CD4-positive, alpha-beta T cell treated with Interleukin-12 subunit alpha and Interleukin-12 subunit beta, for 1 hour (primary cell): ENCODE measurements at places on chromosomes 13 and 19.

- DNase-seq, result no peak
Observed at GRCh38 chr13:38013676-38014075, 144.1 kb upstream of the TRPC4 start.

DNA sequence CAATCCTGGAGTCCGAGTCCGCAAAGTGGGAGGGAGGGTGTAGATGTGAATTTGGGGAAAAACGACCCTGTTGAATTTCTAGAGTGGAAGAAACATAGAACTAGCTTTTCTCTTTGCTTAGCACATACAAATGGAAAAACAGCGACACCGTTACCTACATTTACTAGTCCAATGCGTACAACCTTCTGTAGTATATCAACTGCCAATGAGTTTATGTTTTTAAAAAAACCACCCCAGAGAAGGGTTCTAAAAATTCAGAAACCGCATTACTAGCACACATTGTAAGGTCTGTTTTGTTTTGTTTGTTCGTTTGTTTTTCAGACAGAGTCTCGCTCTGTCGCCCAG, 332 bp upstream of the SUPT20H start:
- no peak for DNase-seq

DNA sequence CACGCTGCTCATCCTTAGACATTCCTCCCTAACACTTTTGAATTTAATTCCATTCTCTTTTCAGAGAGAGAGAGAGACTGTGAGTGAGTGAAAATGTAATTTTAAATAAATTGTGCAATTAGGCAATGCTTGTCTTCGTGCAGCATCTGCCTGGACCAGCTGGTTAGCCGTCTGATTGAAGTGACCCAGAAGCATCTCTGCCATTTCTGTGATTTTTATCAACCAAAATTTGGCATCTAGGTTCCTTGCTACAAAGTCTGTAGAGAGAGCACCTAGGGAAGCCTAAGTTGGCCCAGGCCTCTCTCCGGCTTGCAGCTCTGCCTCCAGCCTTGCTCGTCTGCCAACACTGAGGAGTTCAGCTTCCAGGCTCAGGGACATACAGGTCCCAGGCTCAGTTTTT, 138.6 kb upstream of the GPR12 start:
- no peak for DNase-seq

- no peak for DNase-seq
Observed at GRCh38 chr19:47465957-47466356, 5.7 kb downstream of the SLC8A2 start.

DNA sequence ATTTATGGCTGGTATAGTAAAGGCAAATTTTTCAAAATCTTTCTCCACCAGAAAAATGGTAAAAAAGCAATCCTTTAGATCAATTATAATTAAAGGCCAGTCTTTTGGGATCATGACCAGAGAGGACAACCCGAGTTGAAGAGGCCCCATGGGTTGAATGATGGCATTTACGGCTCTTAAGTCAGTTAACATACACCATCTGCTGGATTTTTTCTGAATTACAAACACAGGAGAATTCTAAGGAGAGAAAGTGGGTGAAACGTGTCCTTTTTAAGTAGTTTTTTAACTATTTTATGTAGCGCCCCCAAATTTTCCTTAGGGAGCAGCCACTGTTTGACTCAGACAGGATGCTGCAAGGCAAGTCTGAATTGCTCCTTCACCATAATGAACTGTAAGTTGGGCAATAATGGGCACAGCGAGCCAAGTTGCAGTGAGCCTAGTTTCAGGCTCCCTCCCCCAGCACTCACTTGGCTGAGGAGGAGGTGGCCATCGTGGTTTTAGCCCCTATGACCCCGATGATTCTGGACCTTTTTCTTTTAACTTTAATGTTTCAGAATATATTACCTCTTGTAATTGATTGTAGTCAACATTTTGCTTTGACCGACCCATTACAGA, 13.6 kb upstream of the ZNF611 start:
- peak; percentile 50 for DNase-seq

DNA sequence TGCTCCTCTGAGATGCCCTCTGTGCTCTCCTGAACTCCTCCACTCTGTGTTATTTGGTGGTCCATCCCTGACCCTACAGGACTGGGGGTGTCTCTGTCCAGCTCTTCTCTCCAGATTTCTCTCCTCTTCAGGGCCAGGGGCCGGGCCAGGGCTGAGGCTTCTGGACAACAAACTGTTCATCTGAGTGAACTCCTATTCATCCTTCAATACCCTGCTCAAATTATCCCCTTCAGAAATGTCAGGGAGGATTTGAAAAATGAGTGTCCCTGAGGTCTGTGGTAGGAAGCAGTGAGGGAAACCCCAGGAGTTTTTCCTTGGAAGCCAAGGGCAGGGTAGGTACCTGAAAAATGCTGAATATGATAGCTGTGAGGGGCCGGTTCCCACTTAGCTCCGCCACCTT, 7.6 kb downstream of the PDE4C start:
- no peak for DNase-seq

DNA sequence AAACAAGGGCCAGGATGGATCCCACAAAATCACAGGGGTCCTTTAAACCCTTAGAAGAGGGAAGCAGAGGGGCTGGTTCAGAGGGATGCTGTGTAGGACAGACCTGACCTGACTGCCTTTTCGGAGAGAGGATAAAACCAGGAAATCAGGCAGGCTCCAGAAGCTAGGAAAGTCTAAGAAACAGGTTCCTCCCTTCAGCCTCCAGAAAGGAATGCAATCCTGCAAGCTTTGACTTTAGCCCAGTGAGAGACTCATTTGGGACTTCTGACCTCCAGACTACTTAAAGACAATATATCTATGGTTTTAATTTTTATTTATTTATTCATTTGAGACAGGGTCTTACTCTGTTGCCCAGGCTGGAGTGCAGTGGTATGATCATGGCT, 5.3 kb downstream of the RAB20 start:
- no peak for DNase-seq

DNA sequence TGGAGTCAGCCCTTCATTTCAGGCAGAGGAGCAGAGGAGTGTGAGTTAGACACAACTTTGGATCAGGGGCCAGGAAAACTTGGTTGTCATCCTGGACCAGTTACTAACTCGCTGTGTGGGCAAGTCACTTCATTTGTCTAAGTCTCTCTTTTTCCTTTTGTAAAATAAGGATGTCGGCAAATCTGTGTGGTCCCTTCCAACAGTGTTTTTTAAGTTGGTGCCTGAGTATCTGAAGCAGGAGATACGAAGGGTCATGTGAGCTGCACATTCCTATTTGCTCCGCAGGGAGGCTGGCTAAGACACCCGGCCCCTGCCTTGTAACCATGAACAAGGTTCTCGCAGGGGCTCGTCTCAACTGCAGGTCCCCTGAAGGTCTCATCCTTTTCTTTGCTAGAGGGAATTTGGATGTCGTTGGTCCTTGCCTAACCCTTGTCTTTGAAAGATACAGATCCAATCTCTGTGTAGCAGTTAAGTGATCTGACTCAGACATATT, 64.3 kb downstream of the LRCH1 start:
- no peak for DNase-seq

DNA sequence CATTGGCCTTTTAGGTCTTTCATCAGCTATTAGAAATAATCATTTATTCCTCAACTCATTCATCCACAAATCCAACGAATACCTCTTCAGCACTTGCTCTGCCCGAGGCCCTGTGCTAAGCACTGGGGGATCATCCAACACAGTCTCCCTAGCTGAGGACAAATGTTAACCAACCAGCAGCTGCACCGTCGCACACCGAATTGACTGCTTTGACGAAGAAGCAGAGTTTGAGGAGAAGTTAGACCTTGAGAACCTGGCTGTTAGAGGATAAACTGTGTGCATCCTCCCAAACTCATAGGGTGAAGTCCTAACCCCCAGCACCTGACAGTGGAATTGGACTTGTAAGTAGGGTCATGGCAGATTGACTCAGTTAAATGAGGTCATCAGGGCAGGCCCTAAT, 170.9 kb downstream of the USP12 start:
- no peak for DNase-seq

- DNase-seq, result no peak
Observed at GRCh38 chr13:88704600-88705275, 1033.6 kb downstream of the SLITRK5 start.

GRCh38 chr13:73833325-73834070, 300.7 kb downstream of the KLF12 start:
- DNase-seq, result no peak

- no peak for DNase-seq
Observed at GRCh38 chr13:106391681-106392080, 143.8 kb downstream of the EFNB2 start.

- DNase-seq, result no peak
Observed at GRCh38 chr13:110388108-110388943, 81.2 kb downstream of the COL4A2 start.

GRCh38 chr13:45519493-45519892, 54.8 kb downstream of the COG3 start:
- no peak for DNase-seq

DNA sequence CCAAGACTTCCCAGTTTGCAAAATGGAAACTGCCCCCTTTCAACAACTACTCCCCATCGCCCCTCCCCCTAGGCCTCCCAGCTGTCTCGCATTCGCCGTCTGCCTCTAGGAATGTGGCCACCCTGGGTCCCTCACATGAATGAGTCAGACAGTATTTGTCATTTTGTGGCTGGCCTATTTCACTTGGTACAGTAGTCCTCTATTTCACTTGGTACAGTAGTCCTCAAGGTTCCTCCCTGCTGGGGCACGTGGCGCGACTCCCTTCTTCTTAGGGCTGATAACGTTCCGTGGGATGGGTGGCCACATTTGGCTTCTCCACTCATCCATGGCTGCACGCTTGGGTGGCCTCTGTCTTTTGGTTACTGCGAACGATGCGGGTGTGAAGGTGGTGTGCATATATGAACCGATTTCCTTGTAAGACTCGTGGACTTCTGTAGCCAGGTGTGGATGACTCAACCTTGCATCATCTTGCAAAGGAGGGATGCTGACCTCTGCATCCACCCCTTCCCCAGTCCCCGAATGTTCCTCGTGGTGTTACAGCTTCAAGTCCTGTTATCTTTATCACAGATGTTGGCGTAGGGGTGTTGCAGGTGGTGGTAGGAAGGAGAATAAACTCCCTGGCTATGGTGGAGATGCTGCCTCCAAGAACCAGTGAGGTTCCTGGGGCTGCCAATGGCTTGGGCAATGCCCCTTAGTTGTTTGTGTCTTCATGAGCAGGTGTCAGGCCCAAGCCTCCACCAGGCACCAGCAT, 112.1 kb upstream of the SOX1 start:
- DNase-seq, result no peak

DNA sequence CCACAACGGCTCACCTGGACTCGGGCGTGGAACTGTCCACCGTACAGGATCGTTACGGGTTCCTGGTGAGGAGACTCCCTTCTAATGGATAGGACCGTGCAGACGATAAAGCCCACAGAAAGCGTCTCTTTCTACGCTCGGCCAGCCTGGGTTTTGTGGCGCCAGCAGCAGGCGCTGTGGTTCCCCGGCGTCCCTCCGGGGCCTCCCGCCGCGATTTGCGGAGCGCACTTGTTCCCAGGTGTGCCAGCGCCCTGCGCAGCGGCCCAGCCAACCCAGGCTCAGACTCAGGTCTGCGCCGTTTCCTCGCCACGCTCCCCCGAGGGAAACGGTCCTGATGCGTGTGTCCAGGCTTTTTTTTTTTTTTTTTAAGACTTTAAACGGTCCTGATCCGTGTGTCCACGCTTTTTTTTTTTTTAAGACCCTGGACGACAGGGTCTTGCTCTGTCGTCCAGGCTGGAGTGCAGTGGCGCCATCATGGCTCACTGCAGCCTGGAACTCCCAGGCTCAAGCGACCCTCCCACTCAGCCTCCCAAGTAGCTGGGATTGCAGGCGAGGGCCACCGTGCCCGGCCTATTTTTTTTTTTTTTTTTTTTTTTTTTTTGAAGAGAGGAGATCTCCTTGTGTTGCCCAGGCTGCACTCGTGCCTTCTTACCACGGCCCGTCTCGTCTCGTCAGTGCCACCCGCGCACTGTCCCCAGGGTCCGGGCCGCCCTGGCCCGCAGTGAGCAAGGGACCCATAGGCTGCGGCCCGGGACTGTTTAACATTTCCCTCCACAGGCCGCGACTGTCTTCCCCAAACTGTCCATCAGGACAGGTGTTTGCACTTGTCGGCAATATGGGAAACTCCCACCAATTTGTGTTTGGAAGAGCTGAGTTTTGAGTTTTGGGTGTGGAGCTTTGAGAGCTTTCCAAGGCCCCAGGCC, 23.8 kb downstream of the GJA3 start:
- DNase-seq, result peak; percentile 37

DNA sequence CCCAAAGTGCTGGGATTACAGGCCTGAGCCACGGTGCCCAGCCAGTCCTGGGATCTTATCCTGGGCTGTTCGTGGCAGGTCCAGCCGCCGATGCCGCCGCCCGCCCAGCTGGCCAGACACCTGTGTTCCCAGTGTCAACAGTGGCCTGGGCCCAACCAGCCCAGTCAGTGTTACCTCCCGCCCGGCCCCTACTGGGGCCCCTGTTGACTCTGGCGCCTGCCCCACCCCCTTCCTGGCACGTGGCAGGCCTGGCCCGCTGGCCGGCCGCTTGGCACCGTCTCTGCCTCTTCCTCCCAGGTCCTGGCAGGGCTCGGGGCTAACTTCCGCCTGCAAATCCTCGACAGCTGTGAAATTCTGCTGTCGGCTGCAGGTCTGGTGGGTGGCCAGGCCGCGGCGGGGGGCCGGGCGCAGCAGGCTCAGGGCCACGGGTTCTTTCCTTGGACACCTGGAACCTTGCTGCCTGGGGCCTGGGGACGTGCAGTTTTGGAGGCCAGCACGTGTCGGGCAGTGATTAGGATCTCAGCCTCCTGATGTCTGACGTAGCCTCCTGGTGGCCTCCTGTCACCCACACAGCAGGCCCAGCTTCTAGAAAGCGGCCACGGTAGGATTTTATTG, 9.1 kb downstream of the ARID3A start:
- no peak for DNase-seq

GRCh38 chr19:51194527-51195315, 30.2 kb upstream of the CD33 start:
- no peak for DNase-seq

DNA sequence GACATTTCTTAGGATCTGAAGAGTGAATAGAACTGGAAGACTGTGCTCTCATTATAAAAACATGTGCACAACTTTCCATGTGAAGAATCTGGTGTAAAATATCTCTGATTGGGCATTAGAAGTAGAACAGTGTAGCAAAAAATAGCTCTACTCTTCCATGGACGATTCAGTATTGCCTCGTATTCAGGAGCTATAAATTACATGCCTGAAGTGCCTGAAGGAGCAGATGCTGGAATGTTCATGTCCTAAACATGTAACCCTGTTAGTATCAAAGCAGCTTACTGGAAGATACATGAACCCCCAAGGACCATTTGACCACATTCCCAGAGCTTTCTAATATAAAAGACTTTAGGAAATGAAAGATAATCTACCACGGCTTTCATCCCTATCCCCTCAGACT, 528.9 kb downstream of the DACH1 start:
- no peak for DNase-seq

GRCh38 chr19:31670931-31671330, 321.7 kb upstream of the TSHZ3 start:
- no peak for DNase-seq

GRCh38 chr13:69168436-69168835, 939.2 kb upstream of the ATXN8OS start:
- DNase-seq, result no peak

- DNase-seq, result peak; percentile 56
Observed at GRCh38 chr13:42272115-42272803, at the start of gene AKAP11. Gene AKAP11, plus strand, starts transcription at chr13:42272152. Its CDS starts 14,197 bp downstream, at chr13:42286349.

DNA sequence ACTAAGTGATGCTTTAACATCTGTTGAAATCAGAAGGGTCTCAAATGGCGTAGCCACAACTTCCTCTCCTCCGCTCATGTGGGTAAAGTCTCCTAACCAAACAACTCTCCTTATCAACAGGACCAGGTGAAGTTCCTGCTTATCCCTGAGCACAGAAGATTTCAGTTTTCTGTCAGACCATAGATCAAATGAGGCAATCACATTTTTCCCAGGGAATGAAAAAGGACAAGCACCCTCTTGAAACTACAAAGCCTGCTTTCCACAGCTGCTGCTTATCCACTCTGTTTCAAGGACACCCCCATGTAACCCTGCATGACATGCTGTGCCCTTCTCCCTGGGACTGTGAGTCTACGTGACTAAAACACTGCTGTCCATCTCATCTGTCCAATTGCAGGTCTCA, 788.3 kb upstream of the SLITRK5 start:
- no peak for DNase-seq
